ENCODE measurements at places on chromosomes 1 and 21. TPM values are rescaled to one million over a fixed set of nuclear protein-coding genes. Genes with fewer than 3 reads are reported as not detected.

DNA sequence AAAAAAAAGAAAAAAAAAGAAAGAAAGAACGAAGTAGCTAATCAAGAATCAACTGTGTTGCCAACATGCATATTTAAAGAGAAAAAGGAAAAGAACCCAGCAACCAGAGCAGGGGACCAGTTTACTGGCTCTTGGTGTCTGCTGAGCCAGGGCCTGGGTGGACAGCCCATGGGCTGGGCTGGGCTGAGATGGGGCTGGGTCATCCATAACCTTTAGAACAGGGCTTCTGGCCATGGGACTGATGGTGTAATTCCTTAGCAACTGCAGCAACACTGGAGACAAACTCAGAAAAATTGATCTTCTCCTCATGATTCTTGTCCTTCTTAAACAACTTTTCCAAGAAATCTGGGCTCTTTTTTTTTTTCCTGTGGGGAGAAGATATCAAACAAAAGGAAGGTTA is 10.5 kb downstream of the S100A7A start:
- H3K4me3 ChIP-seq, result no peak overlapping the region
- H3K4me1 ChIP-seq, result no peaks in the 10 kb centered on the region
- no peak for DNase-seq
- no peaks in the 10 kb centered on the region for H3K36me3 ChIP-seq

GRCh38 chr1:116827607-116828105 is 73.4 kb downstream of the CD2 start:
- DNase-seq, result no peak
- no peaks in the 10 kb centered on the region for H3K36me3 ChIP-seq
- H3K4me3 ChIP-seq, result no peak overlapping the region

DNA sequence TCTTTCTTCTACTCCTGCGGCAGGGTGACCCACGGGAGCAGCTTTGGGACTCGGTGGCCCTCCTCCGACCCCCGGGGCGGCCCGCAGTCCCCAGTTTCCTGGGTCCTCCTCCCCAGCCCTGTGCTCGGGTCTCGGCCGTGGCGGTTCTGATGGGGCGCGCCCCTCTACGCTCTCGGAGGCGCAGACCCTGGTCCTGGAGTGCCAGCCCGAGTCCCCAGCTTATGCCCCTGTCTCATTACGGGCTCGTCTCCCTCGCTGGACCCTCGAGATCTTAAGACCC is 430 bp downstream of the BTG2 start:
- H3K36me3 ChIP-seq, result no peaks in the 10 kb centered on the region
- H3K27me3 ChIP-seq, result no peaks in the 10 kb centered on the region
- peaks cover 2% of the 10 kb centered on the region for H3K4me1 ChIP-seq
- H3K4me3 ChIP-seq, result peak overlapping the region; percentile 82
- peak overlapping the region; percentile 92 for H3K27ac ChIP-seq

- H3K27me3 ChIP-seq, result no peaks in the 10 kb centered on the region
- no peaks in the 10 kb centered on the region for H3K36me3 ChIP-seq
- H3K4me1 ChIP-seq, result no peaks in the 10 kb centered on the region
- H3K27ac ChIP-seq, result no peak overlapping the region
- no peak overlapping the region for H3K4me3 ChIP-seq
Observed at GRCh38 chr1:175555266-175555665, 188.1 kb downstream of the TNR start.

SEC16B gene
- total RNA-seq, result 56.8 TPM

OR2T10 gene
- not detected for total RNA-seq

PRKAA2 gene
- 2.3 TPM for total RNA-seq

GJA9 gene
- not detected for total RNA-seq

Measured in liver (tissue), 10 donors.